ENCODE measurements at places on chromosomes 3 and 15. TPM values are rescaled to one million over a fixed set of nuclear protein-coding genes. Genes with fewer than 3 reads are reported as not detected.

DNA sequence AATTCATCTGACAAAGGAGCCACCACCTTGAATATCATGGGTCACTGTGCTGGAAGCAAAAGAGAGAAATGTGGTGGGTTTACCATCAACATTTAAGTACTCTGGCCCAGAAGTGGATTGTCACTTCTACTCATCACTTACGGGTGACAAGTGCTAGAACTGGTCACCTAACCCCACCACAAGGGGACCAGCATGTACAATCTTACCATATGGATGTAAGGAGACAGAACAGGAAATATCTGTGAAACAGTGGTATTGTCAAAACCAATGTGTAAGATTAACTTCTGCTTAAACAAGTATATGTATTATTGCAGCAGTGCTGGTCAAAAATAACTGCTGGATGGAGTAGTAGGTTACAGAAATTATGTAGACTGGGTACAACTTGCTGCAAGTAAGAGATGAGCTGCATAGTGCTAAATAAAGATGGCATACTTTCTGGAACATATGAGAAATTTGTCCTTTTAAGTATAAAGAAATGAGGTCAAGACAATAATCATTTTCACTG lies 171.8 kb downstream of the POTEB3 start:
- no peak for DNase-seq

INSYN1 gene
- 10.4 TPM for total RNA-seq

EOMES gene
- total RNA-seq = not detected

CNTN4 gene
- not detected for total RNA-seq

MINAR1 gene
- total RNA-seq = 1.3 TPM

All from GM23248 (cell line).